Stimulated activated CD4-positive, alpha-beta T cell treated with anti-CD3 and anti-CD28 coated beads, Interleukin-4, amount 100 ng/mL, for 4 hours (primary cell): ENCODE measurements at places on chromosomes 2 and 18.

GRCh38 chr2:171864357-171864985 lies 29.6 kb downstream of the SLC25A12 start:
- no peak for DNase-seq

- no peak for DNase-seq
Observed at GRCh38 chr2:182949572-182950189, 83.2 kb upstream of the FRZB start.

DNA sequence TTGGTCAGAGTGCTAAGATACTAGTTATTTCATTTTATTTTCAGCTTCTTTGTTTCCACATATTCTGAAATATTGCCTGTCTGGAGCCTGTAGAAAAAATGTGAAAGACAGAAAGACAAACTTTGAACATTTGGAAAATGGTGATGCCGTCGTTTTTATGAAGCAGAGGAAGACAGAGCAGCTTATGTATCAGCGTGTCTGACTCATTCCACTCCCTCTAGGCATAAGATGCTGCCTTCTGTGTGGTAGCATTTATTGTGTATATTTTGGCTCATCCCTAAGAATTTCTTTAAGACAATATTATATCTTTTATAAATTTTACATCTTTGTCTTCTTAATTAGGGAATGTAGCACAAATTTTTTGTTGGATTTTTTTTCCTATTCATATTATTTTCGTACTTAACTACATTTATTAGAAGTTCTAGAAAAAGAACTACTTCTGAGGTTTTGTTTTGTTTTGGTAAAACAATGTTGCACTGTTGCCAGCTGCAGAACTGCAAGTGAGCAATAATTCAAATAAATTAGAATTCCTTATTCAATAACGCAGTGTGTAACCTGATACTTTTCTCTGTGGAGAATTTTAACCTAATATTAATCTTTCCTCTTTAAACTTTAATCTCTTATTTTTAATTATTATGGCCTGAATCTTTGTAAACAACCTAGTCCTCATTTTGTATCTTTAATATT lies 300.4 kb downstream of the ZNF407 start:
- no peak for DNase-seq

- DNase-seq: no peak
Observed at GRCh38 chr18:46676182-46676835, 19.3 kb upstream of the LOXHD1 start.

DNA sequence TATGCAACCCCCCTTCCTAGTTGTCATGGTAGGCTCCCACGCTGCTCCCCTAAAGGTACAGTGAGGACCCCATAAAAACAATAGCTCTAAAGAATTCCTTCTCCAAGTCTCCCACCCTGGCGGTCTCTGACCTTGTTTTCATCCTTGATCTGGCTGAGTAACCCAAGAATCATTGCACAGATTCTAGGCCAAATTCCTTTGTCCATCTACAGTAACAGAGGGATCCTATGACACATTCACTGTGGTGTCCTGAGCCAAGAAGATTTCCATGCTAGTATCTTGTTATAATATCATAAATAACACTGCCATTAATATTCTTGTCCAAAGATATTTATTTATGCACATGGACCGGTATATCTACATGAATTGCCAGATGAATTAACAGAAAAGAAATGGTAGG lies 240.2 kb downstream of the CYP26B1 start:
- no peak for DNase-seq

GRCh38 chr2:143068094-143068493 lies 61.1 kb upstream of the ARHGAP15 start:
- no peak for DNase-seq

DNA sequence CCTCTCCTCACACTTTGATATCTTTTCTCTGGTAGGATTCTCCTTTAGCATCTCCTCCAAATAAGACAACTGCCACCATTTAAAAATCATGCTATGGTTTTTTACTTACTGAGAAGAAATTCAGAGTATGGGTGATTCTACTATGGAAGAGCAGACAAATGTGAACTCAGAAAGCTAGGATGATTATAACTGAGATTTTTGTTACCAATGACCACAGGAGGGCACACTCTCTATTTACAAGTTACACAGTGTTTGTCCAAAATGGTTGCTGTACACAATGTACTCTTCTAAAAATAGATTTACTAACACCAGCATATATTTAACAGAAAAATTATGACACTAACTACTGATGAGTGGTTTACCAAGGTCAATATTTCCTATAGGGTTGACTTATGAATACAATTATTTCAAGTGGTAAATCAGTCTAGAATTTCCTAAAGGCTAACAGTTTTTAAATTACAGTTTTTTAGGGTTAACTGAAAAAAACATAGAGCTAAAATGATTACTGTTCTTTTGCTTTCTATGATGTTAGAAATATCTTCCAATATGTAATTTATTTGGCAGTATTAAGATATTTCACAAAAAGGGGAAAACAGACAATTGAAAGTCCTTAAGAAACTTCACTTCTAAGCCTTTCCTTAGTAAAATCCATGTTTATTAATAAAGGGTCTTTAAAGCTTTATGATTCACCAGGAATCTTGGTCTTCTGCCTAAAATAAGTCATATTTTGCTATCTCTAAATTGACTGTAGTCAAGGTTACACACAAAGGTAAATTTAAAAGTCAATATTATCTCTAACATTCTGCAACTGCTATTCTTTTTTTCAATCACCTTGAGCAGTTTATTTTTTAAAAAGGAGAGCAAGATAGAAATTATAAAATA lies 57.2 kb downstream of the MAP4K3 start:
- DNase-seq: no peak

- DNase-seq: no peak
Observed at GRCh38 chr2:100446696-100447095, 23.6 kb upstream of the NMS start.

DNA sequence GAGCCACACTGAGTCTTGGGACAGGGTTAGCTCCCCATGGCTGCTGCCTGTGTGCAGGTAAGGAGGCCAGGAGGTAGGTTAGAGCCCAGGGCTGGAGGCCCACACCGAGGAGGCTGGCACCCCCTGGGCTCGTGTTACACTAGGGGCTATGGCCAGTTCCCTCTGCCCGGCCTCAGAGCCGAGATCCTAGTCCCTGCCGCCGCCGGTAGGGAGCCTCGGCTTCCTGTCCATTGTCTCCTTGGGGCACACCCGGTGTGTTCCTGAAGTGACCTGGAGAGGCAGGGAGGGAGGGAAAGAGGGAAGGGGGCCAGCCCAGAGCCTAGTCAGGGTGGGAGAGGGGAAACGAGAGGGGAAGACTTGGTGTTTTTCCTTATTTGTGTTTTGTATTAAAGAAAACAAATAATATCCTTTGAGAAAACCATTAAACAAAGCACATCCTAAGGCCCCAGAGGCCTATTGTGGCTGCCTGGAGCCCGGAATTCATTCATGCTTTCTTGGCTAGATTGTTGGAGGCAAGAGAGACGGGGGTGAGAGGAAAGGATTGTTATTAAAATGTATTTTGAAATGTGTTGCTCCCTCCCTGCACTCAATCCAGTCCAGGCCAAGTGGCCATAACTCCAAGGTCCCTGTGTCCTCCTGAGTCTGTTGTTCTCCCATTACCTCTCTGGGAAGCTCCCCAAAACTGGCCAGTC lies 170.7 kb downstream of the CTIF start:
- no peak for DNase-seq

- peak; percentile 31 for DNase-seq
Observed at GRCh38 chr2:150487537-150488429, at the start of gene RND3. RND3 (minus strand) TSS chr2:150487667; CDS start chr2:150487417, 250 bp downstream.

- no peak for DNase-seq
Observed at GRCh38 chr2:237236188-237236587, 150.5 kb downstream of the COPS8 start.

DNA sequence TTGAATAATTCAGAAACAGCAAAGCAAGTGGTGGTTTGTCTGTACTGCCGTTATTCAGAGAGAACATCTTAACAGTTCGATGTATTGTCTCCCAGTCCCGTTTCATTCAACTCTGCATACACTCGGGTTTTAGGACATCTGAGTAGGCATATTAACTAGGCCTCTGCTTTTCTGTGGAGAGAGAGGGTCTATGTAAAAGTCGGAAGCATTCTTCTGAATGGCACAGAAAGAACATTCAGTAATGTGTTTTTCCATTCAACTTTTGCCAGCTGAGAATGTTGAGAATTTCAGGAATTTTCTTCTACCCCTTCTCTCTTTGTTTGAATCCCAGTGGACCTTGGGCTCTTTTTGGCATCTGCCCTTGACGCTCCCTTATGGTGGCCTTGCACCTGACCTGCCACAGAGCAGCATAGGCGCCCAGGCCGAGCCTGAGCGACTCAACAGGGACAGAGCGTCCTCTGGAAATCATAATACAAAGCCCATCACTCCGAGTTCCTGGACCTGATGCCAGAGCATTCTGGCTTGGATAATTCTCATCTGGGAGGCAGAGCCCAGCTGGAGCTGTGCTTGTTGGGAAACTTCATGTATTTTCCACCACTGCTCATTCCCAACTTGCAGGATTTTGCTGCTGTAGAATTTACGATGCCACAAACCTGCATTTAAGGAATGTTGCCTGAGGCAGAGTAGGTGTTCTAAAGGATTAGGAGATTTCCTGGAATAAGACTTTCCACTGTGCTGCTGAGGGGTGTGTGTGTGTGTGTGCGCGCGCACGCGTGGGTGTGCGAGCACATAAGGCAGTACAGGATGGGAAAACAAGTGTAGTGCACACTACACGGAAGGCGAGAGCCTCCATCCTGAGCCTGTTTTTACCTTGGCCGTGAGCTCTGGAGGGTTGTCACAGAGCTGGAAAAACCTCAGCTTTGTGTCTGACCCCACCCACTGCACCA lies 77.2 kb upstream of the TXNDC2 start:
- DNase-seq: no peak

DNA sequence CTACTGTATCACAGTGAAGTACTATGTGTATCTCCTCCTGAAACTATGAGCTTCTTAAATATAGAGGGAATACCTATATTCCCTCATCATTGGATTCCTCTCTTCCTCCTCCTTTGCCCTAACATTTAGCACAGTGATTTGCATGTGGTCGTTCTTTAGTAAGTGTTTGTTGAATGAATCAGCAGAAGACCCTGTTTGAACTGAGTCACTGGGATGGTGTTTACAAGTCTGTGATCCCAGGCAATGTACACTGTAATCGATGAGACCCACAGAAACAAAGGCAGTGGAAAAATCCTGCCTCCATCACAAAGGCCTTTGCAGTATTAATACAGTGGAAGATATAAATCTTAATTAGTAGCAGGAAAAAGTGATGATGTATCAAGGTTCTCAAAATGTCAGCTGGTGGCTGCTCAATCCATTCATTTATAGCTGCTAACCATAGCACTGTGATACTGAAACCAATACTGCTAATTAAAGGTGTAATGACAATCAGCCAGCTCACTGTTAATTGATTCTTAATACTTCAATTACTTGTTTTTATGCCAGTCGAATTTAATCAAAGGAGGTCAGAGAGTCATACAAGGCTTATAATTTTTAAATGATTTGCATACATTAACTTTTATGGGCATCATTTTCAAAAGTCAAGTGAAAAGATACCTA lies 20.8 kb upstream of the MYO3B start:
- DNase-seq: no peak

DNA sequence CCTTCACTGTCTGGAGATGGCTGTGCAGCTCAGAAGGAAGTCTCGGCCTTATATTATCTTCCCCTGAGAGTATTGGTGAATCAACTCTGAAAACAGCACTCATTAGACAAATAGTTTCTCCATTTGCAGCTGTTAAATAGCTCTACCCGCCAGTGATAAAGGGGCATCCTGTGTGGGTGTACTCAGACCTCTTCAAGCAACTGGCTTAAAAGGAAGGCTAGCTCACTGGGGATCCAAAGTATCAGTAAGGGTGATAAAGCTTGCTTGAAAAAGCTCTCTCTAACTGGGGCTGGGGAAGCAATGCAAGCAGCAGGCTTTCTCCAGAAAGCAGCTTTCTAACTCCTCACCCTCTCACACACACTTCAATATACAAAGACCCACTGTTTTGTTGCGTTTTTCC lies 64.9 kb upstream of the PSMD14 start:
- no peak for DNase-seq

GRCh38 chr2:119119076-119119785 lies 39.3 kb downstream of the C1QL2 start:
- no peak for DNase-seq

- no peak for DNase-seq
Observed at GRCh38 chr2:18304849-18305248, 255.6 kb downstream of the RDH14 start.

GRCh38 chr18:65671621-65672415 lies 79.0 kb upstream of the CDH7 start:
- no peak for DNase-seq

DNA sequence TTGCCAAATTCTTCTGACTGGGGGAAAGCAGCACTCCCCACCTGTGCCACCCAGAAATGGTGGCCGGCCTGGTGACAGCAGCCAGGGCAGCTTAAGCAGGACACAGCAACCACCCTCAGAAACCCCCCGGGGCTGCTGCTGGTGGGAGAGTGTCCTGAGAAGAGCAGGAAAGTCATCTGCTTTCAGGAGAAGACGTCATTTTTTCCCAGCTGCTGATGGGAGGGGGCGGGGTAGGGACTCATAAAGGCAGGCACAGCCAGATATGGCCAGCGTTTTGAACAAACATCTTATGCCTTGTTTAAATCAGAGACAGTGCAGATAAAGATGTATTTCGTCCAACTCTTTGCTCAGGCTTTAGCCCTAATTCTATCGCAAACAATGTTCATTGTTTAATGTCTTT lies 139.5 kb downstream of the LRRC30 start:
- no peak for DNase-seq

GRCh38 chr2:229163893-229164292 lies 107.2 kb downstream of the PID1 start:
- no peak for DNase-seq

GRCh38 chr2:173076581-173077345 lies 1.1 kb downstream of the MAP3K20 start:
- DNase-seq: no peak

DNA sequence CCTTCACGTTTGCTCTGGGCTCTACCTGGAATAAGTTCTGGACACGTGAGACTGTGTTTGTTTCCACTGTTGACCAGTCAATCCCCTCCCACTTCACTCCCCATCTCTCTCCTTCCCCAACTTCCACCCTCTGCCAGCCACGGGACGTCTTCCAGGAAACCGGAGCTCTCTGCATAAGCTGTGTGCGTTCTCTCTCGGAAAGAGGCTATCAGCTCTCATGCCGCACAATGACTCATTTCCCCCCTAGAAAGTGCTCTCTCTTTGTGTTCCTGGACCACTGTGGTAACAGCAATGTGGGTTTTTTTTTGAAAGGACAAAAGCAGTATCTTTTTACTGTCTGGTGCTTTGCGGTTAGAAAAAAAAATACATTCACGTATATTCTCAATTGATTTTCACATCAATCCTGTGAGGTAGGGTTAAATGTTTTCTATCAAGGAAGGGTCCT lies 10.2 kb downstream of the PROKR1 start:
- DNase-seq: peak; percentile 35

GRCh38 chr2:41495050-41495449 lies 552.8 kb upstream of the PKDCC start:
- no peak for DNase-seq

GRCh38 chr2:147096671-147097070 lies 748.2 kb upstream of the ACVR2A start:
- no peak for DNase-seq

GRCh38 chr18:53531187-53531586 lies 693.3 kb downstream of the MBD2 start:
- no peak for DNase-seq

- peak; percentile 29 for DNase-seq
Observed at GRCh38 chr2:120261387-120262006, 8.8 kb downstream of the RALB start.
